ENCODE measurements at places on chromosomes 5 and 9.

DNA sequence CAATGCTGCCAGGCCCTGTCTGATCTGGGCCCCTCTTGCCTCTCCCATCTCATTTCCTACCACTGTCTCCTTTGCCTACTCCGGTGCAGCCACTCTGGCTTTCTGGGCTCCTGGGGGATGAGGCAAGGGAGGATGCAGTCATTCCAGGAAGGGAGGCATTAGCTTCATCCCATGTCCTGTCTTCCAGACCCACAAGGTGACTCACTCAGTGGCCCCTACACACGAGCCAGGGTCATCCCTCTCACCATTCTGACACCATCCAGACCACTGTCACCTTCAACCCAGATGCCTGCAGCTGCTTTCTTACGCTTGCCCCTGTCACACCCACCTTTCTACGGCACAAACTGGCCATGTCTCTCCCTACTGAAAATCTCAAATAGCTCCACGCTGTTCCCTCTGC is 19.1 kb downstream of the ACSL6 start:
- DNase-seq: no peak

- no peak for DNase-seq
Observed at GRCh38 chr5:39100851-39101396, 26.7 kb upstream of the RICTOR start.

GRCh38 chr9:87290241-87291052 is 207.2 kb upstream of the DAPK1 start:
- DNase-seq: no peak

GRCh38 chr5:86125731-86126601 is 491.8 kb upstream of the COX7C start:
- no peak for DNase-seq

DNA sequence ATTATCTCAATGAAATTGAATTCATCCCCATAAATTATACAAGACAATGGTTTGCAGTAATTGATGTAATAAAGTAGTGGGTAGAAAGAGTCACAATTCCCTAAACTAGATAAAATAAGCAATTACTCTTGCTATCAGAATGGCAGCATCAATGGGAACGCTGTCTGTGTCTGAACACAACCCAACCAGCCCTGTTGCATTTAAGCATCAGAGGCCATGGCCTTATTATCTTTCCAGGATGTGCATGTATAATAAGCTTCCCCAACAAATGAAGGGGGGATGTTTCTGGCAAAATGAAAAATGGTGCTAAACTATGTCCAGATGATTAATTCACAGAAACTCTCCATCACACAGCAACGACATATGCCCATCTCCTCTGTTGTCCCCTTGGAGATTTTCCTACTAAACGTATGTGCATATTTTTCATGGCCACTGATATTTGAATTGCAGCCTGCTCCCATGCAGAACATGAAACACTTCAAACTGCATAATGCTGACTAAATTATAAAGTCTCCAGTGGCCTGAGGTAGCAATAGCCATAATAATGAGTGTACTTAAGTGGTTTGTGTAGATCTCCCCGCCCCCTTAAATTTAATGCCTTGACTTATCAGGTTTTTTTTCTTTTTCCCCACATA is 306.9 kb upstream of the ADAMTS16 start:
- DNase-seq: no peak

GRCh38 chr9:11199335-11199734 is 586.5 kb upstream of the PTPRD start:
- DNase-seq: no peak

GRCh38 chr5:17992291-17992690 is 358.0 kb downstream of the TAF11L14 start:
- no peak for DNase-seq

All from naive B cell (primary cell).